ENCODE measurements at places on chromosomes 13 and 19. TPM values are rescaled to one million over a fixed set of nuclear protein-coding genes. Genes with fewer than 3 reads are reported as not detected.

DNA sequence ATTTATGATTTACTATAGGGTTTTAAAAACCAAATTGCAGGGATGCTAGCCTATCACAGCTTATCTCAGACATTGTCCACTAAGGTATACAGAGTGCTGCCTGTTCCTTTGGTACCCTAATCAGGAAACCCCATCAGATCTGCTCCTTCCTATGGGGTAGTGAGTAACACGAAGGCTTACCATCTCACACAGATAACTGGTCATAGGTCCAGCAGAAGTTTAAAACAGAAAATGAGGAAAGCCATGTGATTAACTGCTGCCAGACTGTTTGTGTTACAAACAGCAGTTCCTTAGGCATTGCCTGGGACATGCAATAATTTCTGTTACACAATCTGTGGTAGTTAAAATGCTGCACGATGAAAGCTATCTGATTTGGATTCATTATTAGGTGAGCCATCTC, 53.5 kb upstream of the ALOX5AP start:
- no peak for DNase-seq

DNA sequence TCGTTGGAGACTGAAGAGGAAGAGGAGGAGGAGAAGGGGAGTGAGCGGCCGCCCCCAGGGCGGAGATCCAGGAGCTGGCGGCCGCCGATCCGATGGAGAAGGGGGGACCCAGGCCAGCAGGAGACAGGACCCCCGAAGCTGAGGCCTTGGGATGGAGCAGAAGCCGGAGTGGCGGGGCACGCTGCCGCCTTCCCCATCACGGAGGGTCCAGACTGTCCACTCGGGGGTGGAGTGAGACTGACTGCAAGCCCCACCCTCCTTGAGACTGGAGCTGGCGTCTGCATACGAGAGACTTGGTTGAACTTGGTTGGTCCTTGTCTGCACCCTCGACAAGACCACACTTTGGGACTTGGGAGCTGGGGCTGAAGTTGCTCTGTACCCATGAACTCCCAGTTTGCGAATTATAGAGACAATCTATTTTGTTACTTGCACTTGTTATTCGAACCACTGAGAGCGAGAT, 1.8 kb downstream of the GADD45B start:
- no peak for DNase-seq

GRCh38 chr19:58519087-58519354, 589 bp downstream of the ZBTB45 start:
- no peak for DNase-seq

- DNase-seq, result peak; percentile 51
Observed at GRCh38 chr13:45718992-45719391, 16.9 kb downstream of the CBY2 start.

DNA sequence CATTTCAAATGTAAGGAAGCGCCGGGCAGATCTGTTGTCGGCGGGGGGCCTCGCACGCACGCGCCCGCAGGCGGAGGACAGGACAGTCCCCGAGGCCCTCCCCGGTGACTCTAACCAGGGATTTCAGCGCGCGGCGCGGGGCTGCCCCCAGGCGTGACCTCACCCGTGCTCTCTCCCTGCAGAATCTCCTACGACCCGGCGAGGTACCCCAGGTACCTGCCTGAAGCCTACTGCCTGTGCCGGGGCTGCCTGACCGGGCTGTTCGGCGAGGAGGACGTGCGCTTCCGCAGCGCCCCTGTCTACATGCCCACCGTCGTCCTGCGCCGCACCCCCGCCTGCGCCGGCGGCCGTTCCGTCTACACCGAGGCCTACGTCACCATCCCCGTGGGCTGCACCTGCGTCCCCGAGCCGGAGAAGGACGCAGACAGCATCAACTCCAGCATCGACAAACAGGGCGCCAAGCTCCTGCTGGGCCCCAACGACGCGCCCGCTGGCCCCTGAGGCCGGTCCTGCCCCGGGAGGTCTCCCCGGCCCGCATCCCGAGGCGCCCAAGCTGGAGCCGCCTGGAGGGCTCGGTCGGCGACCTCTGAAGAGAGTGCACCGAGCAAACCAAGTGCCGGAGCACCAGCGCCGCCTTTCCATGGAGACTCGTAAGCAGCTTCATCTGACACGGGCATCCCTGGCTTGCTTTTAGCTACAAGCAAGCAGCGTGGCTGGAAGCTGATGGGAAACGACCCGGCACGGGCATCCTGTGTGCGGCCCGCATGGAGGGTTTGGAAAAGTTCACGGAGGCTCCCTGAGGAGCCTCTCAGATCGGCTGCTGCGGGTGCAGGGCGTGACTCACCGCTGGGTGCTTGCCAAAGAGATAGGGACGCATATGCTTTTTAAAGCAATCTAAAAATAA, 18.2 kb downstream of the IL17D start:
- no peak for DNase-seq

- DNase-seq, result no peak
Observed at GRCh38 chr13:30738526-30739236, 3.3 kb downstream of the ALOX5AP start.

GRCh38 chr13:29845440-29846056, 4.9 kb downstream of the UBL3 start:
- no peak for DNase-seq

DNA sequence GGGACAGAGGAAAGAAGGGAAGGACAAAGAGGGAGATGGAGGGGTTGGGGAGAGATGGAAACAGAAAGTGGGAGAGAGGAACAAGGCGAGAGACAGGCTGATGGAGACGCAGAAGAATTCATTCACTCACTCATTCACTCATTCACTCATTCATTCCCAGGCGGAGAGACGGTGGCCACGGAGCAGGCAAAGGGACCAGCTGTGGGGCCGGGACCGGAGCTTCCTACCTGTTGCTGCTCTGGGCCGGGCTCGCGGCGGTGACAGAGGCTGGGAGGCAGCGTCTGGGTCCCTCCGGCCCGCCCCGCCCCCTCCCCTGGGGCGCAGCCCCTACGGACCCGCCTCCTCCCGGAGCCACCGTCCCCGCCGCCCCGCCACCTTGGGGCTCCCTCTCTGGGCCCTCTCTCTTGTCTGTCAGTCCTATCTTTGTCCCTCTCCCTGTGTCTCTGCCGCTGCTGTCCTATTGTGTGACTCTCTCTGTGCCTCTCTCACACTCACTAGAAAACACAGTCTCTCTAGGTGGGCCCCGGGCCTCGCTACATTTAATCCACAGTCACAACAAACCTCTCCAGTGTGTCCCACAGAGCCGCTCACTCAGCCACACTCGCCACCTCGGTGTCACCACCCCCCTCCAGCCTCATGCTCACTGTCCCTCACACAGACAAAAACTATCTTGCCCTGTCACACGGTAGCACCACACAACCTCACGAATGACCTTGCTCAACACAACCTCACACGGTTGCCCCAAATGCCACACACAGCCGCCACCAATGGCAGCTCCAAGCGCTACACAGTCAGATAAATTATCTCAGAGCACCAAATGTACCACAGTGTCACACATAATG, at the start of gene GNG8:
TSS of gene GNG8 (minus strand) at position 283 of the 842 bp plus-strand sequence. CDS start 1,520 bp downstream, outside the sequence.
- DNase-seq, result no peak

DNA sequence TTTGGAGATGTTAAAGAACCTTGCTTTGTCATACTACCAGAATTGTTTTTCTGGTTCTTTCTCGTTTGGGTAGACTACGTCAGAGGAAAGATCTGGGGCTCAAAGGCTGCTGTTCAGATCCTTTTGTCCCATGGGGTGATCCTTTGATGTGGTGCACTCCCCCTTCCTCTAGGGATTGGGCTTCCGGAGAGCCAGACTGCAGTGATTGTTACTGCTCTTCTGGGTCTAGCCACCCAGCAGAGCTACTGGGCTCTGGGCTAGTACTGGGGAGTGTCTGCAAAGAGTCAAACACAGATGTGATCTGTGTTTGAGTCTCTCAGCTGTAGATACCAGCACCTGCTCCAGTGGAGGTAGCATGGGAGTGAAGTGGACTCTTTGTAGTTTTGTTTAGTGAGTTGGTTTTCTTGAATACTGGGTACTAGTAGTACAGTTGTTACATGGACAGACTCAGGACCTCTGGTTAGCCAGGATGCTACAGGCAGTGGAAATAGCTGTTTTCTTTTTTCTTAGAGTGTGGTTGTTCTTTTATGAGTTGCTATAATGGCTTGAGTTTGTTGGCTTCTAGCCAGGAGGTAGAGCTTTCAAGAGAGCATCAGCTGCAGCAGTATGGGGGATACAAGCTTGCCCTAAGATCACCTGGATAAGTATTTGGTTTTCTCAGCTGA, 34.4 kb downstream of the DNAJC15 start:
- DNase-seq, result no peak

- DNase-seq, result no peak
Observed at GRCh38 chr13:97333983-97334382, 100.0 kb upstream of the RAP2A start.

GRCh38 chr19:29715701-29716581, 880 bp upstream of the C19orf12 start:
- no peak for DNase-seq

- DNase-seq, result no peak
Observed at GRCh38 chr19:55208880-55209692, at the start of gene PTPRH. Gene PTPRH, minus strand, starts transcription at chr19:55209501. Its CDS starts 68 bp downstream, at chr19:55209433.

DNA sequence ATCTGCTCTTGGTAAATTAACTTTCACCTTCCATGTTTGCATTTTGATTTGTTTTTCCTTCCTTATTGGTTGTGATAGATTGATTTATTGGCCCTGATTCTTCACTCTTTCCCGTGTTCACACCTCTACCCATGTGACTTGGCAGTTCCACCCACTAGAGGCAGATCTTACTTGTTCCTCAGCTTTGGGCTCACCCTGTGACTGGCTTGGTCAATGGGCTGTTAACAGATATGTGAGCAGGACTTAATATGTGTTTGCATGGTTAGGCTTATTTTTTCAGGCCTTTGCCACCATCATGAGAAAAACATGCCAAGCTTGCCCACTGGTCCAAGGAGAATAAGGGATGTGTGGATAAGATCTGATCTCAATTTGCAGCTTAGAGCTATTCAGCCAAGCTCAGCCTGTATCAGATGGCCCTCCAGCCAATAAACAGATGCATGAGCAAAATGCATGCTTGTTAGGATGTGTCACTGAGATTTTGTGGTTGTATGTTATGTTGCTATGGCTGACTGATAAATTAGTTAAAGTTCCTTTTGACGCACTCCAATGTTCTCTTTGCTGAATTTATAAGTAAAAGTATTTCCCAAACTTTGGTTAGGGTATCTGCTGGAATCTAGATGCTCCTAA, 48.0 kb downstream of the RGCC start:
- DNase-seq, result no peak

- DNase-seq, result no peak
Observed at GRCh38 chr19:459724-460511, 915 bp downstream of the SHC2 start.

- DNase-seq, result no peak
Observed at GRCh38 chr13:57899096-57899495, 267.6 kb downstream of the PCDH17 start.

CGB5 gene
- total RNA-seq, result not detected

DNA sequence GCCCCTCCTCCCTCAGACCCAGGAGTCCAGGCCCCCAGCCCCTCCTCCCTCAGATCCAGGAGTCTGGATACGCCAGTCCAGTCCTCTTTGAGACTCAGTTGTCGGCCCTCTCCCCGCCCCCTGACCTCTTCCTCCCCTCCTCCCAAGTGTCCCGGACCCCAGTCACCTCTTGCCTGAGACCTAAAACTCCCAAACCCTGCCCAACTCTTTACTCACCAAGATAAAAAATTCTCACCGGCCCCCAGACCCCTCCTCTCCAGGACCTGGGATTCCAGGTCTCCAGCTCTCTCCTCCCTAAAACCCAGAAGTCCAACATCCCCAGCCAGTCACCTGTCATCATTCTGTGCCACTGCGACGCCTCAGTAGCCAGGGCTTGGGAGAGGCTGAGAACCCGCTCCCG, 1.4 kb upstream of the HSD17B14 start:
- no peak for DNase-seq

- DNase-seq, result peak; percentile 48
Observed at GRCh38 chr19:52397310-52398080, at the start of gene ZNF528. Gene ZNF528, plus strand, starts transcription at chr19:52397849. Its CDS starts 4,165 bp downstream, at chr19:52402014.

DNA sequence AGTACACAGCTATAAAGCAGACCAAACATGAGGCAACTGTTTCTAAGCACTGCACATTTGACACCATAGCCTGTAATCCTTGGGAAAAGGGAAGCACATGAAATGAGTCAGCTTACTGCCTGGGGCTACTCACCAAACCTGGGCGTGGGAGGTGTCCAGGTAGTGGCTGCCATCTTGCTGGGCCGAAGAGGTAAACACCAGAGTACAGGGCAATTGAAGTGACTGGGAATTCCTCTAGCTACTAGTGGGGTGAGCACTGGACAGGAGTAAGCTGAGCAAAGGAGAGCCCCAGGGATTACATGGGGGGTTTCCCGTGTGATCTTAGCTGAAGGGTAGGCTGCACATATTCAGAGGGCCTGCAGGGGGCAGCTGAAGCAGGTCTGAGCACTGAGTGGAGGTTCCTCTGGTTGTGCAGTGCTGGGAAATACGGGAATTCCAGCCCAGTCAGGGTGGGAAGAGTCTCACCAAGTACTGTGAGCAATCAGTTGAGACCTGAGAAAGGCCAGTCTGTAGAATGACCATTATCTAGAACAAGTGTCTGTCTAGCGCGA, 140.5 kb downstream of the SLC7A1 start:
- no peak for DNase-seq

DNA sequence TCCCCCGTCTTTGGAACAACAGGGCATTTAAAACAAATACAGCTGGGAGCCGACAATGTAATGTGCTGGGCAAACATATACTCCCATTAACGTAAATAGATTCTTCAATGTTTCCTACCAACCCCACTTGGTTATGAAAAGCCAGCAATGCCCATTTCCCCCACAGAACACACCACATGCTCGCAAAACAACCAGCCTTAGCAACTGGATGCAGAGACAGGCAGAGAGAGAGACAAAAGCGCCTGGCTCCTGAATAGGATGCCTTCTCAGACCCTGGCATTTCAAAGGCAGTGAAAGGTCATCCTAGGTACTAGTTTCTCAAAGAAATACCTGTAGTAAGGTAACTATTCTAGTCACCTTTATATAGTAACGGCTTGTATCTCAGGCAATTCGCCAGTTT, 462.9 kb downstream of the ITGBL1 start:
- no peak for DNase-seq

DNA sequence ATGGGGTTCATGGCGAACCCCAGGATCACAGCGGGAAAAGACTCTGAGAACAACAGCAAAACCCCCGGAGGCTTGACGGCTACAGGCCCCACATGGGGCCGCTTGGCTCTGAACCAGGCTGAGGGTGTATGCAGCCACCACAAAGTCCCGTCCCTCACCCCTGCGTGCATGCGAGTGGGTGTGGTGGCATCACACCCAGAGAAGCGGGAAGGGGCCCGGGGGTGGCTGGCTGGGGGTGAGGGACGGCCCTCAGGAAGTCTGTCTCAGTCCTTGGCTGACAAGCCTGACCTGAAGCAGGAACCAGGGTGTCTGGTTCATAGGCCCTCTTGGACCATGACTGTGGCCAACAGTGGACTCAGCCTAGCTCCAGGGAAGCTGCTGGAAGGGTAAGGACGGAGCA, 34.2 kb downstream of the CEBPG start:
- no peak for DNase-seq

- DNase-seq, result no peak
Observed at GRCh38 chr19:16846901-16847300, 17.7 kb downstream of the SIN3B start.

GRCh38 chr19:47240996-47241918, 10.3 kb upstream of the BBC3 start:
- DNase-seq, result no peak
